Adrenal gland (tissue), 19 donors: ENCODE measurements at places on chromosomes 11 and 22. TPM values are rescaled to one million over a fixed set of nuclear protein-coding genes. Genes with fewer than 3 reads are reported as not detected.

The MED17 gene
- 8.4 TPM for polyA plus RNA-seq

The GLB1L2 gene
- 3.6 TPM for polyA plus RNA-seq

The PRAME gene
- polyA plus RNA-seq = 11.6 TPM

The CNTF gene
- 0.16 TPM for polyA plus RNA-seq

The C22orf23 gene
- polyA plus RNA-seq = 0.47 TPM

The MOGAT2 gene
- 0.34 TPM for polyA plus RNA-seq

The SAA1 gene
- 20.0 TPM for polyA plus RNA-seq

The CEP126 gene
- 8.7 TPM for polyA plus RNA-seq
